A549 treated with dexamethasone at 1 μM for 4 hours (cell line): ENCODE measurements at places on chromosomes 12 and 14. TPM values are rescaled to one million over a fixed set of nuclear protein-coding genes. Genes with fewer than 3 reads are reported as not detected.

Gene LMO3
- total RNA-seq = not detected in 5 replicates

Gene SLC10A1
- 0.06 TPM in 1 of 5 replicates, not detected in the others for total RNA-seq

Gene PPP2R3C
- total RNA-seq = 23.0 to 29.9 TPM (median 26.0 TPM) in 5 replicates

Gene RIMBP2
- 0.06 to 0.09 TPM (median 0.07 TPM) in 4 of 5 replicates, not detected in the other for total RNA-seq

Gene GSC
- 0.22 to 0.39 TPM (median 0.31 TPM) in 5 replicates for total RNA-seq

Gene SPX
- total RNA-seq = 3.6 to 5.0 TPM (median 4.4 TPM) in 5 replicates

Gene SLC17A8
- total RNA-seq = 0.05 to 0.06 TPM in 2 of 5 replicates, not detected in the others

Gene DDIT3
- 18.6 to 26.8 TPM (median 23.9 TPM) in 5 replicates for total RNA-seq

Gene C1S
- 41.7 to 58.5 TPM (median 47.4 TPM) in 5 replicates for total RNA-seq

Gene ALDH1L2
- 3.1 to 4.7 TPM (median 4.2 TPM) in 5 replicates for total RNA-seq

Gene FAM161B
- total RNA-seq = 1.3 to 1.9 TPM (median 1.7 TPM) in 5 replicates

Gene CACNA2D4
- total RNA-seq = 0.10 TPM in 1 of 5 replicates, not detected in the others

Gene LMNTD1
- 0.15 TPM in 1 of 5 replicates, not detected in the others for total RNA-seq

Gene MAPK1IP1L
- 108 to 153 TPM (median 140 TPM) in 5 replicates for total RNA-seq

Gene FOXG1
- 0.15 to 0.25 TPM (median 0.23 TPM) in 5 replicates for total RNA-seq

Gene CAPZA3
- not detected in 5 replicates for total RNA-seq
